Stimulated activated CD8-positive, alpha-beta memory T cell treated with anti-CD3 and anti-CD28 coated beads, Interleukin-7, amount 100 ng/mL, for 1 hour (primary cell): ENCODE measurements at places on chromosomes 13 and 19.

- DNase-seq, result no peak
These were observed 12.6 kb downstream of the JOSD2 start for GRCh38 chr19:50498219-50499056.

DNA sequence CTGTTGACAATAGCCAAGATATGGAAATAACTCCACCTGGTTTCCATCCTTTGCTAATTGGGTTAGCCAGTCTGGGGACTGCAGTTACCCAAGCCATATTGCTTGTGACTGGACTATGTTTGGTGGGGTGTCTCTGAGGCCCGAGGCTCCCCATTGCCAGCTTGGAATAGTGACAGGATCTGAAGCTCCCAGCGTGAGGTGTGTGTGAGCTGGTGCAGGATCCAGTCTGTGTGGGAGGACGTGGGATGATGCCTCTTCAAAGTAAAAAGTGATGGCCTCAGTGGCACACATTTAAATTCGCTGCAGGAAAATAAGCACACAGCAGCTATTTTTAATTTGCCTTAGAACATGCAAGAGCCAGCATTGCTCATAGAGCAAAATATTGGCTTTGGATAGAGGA lies 75.0 kb downstream of the TEX26 start:
- DNase-seq, result no peak

DNA sequence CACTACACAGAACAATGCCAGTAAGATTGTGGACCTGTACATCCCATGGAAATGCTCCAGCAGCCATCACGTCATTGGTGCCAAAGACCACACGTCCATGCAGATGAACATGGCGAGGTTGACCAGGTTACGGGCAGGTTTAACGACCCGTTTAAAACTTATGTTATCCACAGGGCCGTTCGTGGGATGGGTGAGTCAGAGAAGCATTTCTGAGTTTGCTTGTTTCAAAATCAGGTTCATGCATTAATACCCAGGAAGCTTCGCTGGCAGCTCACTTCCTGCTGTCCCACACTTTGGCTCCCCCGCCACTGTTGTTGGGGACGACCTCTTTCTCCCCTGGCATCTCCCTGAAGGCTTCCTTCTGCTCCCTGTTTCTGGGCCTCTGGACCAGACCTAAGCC lies 194.1 kb downstream of the USP12 start:
- no peak for DNase-seq

DNA sequence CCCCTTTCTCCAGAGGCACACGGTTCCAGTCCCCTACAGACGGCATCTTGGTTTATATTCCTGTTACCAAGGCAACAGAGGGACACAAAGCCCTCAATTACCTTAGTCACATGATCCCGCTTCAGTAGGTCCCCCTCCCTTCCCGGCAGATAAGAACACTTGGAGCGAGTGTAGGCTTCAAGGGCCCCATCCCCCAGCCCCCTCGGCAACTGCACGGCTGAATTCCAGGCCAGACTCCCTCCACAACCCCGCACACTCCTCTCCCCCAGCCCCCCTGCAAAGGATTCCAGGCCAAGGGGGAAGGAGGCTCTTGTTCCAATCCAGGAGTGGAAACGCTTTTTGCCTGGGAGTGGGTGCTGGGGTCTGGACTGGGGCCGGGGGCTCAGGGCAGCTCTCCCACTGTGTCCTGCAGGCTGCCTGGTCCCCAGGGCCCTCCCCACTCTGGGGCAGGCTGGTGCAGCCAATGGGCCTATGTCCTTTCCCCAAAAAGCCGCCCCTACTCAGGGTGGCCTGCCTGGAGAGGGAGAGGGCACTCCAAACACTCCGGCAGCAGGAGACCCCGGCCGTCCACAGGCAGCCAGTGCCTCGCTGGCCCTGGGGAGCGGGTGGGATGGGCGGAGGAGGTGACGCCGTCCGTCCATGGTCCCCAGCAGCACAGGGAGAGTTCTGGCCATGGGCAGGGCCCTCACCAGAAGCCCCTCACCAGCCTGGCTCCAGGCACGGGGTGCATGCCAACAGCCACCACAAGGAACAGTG lies 62.6 kb downstream of the MLLT1 start:
- DNase-seq, result no peak

- no peak for DNase-seq
These were observed 16.5 kb downstream of the CYP4F22 start for GRCh38 chr19:15524781-15525180.

DNA sequence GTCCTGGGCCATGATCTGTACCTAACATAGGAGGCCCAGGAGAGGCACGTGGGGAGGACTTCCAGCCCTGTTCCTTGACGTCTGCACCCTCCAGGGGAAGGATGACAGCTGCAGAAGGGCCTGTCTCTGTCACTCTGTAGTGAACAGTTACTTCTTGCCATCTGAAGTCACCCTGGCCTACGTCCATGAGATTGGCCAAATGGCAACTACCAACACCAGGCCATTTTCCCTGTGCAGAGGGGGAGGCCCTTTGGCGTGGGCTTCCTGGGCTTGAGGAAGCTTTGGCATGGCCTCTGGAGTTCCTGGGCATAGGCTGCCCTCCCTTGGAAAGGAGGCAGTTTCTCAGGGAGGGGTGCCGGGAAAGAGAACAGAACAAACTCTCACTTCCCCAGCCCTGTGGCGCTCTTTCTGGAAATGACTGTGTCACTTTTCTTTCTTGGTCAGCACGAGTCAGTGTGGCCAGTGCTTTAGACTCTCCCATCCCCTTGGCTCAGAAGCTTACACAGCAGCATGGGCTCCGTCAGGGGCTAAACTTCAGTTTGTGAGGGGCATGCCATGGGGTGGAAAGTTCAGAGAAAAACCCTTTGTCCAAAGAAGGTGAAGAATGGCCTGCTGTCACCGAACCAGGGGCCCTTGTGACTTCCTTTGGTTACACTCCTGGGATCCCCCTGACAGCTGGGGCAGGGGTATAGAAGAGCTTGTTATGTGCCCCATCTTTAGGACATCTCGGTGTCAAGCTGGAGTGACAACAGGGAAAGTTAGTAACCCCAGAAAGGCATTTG lies 5.3 kb downstream of the CARM1 start:
- no peak for DNase-seq

- no peak for DNase-seq
These were observed 2.0 kb upstream of the CCDC97 start for GRCh38 chr19:41307954-41308449.
